ENCODE measurements at places on chromosomes 5 and 9. TPM values are rescaled to one million over a fixed set of nuclear protein-coding genes. Genes with fewer than 3 reads are reported as not detected.

The ERP44 gene
- total RNA-seq = 19.1 TPM

DNA sequence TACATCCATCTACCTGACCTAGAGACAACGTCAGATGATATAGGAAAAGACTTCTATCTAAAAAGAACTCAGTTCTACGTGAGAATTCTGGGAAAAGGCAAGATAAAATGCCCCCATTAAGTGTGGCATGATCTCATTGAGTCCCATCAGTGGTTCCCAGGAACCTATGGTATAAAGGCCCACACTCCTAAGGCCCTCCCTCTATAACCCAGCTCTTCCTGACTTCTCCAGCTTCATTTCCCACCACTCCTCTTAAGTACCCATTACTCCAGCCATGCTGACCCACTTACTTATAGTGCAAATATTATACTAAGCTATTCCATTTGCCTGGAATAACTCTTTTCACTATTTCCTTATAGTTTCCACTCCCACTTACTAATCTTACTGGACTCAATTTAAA, 95.4 kb upstream of the NR5A1 start:
- H3K4me3 ChIP-seq = no peak overlapping the region
- H3K27me3 ChIP-seq = no peaks in the 10 kb centered on the region
- no peak for DNase-seq
- no peak overlapping the region for H3K27ac ChIP-seq

DNA sequence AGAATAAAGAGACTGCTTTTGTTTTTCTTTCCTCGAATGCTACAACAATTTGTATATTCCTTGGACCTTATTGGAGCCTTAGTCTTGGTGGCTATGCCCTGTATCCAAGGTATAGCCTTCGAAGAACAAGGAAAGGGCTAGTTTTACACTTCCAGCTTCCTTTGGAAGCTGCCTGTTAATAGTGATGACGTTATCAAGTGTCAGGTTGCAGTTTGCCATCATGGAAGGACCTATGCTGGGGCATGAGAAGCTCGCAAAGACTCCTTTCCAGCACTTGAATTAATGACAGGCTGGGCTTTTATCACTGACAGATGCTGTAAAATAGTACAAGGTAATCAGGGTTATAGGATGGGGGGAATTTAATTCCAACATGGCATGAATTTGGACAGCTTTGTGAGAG, 157.9 kb downstream of the KDM4C start:
- no peaks in the 10 kb centered on the region for H3K36me3 ChIP-seq
- H3K27ac ChIP-seq = no peak overlapping the region
- H3K27me3 ChIP-seq = no peaks in the 10 kb centered on the region
- no peak overlapping the region for H3K4me3 ChIP-seq
- no peaks in the 10 kb centered on the region for H3K4me1 ChIP-seq

- H3K36me3 ChIP-seq = no peaks in the 10 kb centered on the region
- no peaks in the 10 kb centered on the region for H3K4me1 ChIP-seq
- H3K27me3 ChIP-seq = no peaks in the 10 kb centered on the region
Observed at GRCh38 chr5:100519075-100519474, 16.1 kb upstream of the FAM174A start.

The CAPSL gene
- not detected for total RNA-seq

- H3K4me3 ChIP-seq = no peak overlapping the region
- no peaks in the 10 kb centered on the region for H3K27me3 ChIP-seq
- DNase-seq = no peak
- no peaks in the 10 kb centered on the region for H3K36me3 ChIP-seq
- H3K4me1 ChIP-seq = no peaks in the 10 kb centered on the region
Observed at GRCh38 chr5:9408964-9409363, 136.9 kb downstream of the SEMA5A start.

- no peaks in the 10 kb centered on the region for H3K4me1 ChIP-seq
- peak; percentile 87 for DNase-seq
- H3K4me3 ChIP-seq = no peak overlapping the region
- H3K27ac ChIP-seq = peak overlapping the region; percentile 89
- no peaks in the 10 kb centered on the region for H3K27me3 ChIP-seq
- H3K36me3 ChIP-seq = no peaks in the 10 kb centered on the region
Observed at GRCh38 chr9:124280176-124280691, 22.5 kb downstream of the NEK6 start.

The PTGR1 gene
- 18.2 TPM for total RNA-seq

The PRSS3 gene
- total RNA-seq = not detected

DNA sequence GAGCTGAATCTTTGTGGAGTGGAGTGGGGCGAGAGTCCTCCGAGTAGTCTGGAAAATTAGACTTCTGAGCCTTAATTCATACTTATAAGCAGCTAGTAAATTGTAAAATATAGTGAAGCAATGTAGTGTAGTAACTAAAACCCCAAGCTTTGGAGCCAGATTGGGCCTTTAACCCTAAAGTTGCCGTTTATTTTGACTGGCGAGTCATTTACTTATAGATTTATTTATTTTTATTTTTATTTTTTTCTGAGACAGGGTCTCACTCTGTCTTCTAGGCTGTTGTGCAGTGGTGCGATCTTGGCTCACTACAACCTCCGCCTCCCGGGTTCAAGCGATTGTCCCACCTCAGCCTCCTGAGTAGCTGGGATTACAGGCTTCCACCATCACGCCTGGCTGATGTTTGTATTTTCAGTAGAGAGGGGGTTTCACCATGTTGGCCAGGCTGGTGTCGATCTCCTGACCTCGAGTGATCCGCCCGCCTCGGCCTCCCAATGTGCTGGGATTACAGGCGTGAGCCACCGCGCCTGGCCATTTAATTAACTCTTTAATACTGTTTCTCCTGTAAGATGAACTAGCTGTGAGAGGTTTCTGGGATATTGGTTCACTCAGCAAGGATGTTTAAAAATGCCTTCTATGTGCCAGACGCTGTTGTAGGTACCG, 687 bp upstream of the RPS23 start:
- H3K27me3 ChIP-seq = no peaks in the 10 kb centered on the region
- no peaks in the 10 kb centered on the region for H3K4me1 ChIP-seq
- no peak for DNase-seq
- H3K27ac ChIP-seq = no peak overlapping the region
- no peaks in the 10 kb centered on the region for H3K36me3 ChIP-seq

GRCh38 chr5:120630550-120630949, 166.4 kb downstream of the PRR16 start:
- DNase-seq = no peak
- no peak overlapping the region for H3K4me3 ChIP-seq
- H3K27ac ChIP-seq = no peak overlapping the region

- no peaks in the 10 kb centered on the region for H3K4me1 ChIP-seq
- H3K36me3 ChIP-seq = no peaks in the 10 kb centered on the region
- no peaks in the 10 kb centered on the region for H3K27me3 ChIP-seq
- no peak overlapping the region for H3K27ac ChIP-seq
- H3K4me3 ChIP-seq = no peak overlapping the region
- DNase-seq = no peak
Observed at GRCh38 chr9:89502671-89503070, 4.8 kb upstream of the SEMA4D start.

The IFNK gene
- not detected for total RNA-seq

- no peaks in the 10 kb centered on the region for H3K27me3 ChIP-seq
- H3K27ac ChIP-seq = no peak overlapping the region
- no peaks in the 10 kb centered on the region for H3K36me3 ChIP-seq
- peak; percentile 30 for DNase-seq
Observed at GRCh38 chr9:64773491-64773931, 511.5 kb downstream of the FOXD4L5 start.

GRCh38 chr9:134630861-134631260, 10.7 kb upstream of the COL5A1 start:
- peak; percentile 34 for DNase-seq
- H3K4me3 ChIP-seq = no peak overlapping the region
- no peaks in the 10 kb centered on the region for H3K4me1 ChIP-seq
- H3K27me3 ChIP-seq = no peaks in the 10 kb centered on the region
- H3K36me3 ChIP-seq = no peaks in the 10 kb centered on the region

GRCh38 chr5:24363789-24364481, 280.8 kb downstream of the CDH10 start:
- DNase-seq = no peak
- H3K4me1 ChIP-seq = no peaks in the 10 kb centered on the region
- H3K27me3 ChIP-seq = no peaks in the 10 kb centered on the region
- H3K36me3 ChIP-seq = no peaks in the 10 kb centered on the region

DNA sequence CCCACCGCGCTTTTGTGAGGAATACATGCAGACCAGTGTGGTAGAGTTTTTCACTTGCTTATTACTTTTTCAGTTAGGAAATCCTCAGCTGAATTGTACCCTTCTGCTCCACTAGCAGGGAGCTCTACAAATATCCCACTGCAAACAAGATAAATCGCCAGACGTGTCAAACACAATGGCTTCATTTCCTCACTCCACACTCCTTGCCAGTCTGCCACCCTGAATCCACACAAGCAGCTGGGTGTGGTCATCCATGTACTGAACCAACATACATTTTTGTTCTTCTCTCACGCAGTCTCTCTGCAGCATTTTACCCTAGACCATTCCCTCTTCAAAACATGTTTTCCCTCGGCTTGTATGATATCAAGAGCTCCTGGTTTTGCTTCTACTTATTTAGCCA, 3.7 kb upstream of the ROR2 start:
- DNase-seq = no peak
- H3K4me3 ChIP-seq = no peak overlapping the region
- H3K27ac ChIP-seq = no peak overlapping the region
- no peaks in the 10 kb centered on the region for H3K27me3 ChIP-seq
- no peaks in the 10 kb centered on the region for H3K36me3 ChIP-seq
- H3K4me1 ChIP-seq = no peaks in the 10 kb centered on the region

The BRD8 gene
- 60.6 TPM for total RNA-seq

The C9orf50 gene
- 0.62 TPM for total RNA-seq

DNA sequence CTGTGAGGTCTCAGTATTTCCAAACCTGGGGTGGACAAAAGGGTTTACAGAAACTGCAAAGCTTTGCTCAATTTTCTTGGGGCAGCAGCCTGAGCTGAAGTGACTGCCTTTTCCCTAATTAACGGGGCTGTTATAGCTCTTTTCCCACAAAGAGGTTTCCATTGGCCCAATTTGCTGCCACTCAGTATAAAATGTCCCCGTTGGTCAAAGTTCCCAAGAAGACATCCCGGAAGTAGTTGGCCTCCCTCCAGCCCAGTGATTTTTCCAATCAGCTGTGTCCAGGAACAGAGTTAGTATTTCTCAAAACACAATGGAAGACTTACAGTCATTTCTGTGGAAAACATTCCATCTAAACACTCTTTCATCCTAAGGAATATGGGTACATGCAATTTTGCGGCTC, 643.6 kb downstream of the ACTL7B start:
- no peaks in the 10 kb centered on the region for H3K36me3 ChIP-seq
- H3K27me3 ChIP-seq = no peaks in the 10 kb centered on the region
- H3K4me1 ChIP-seq = peaks cover 2% of the 10 kb centered on the region
- DNase-seq = no peak

- H3K27me3 ChIP-seq = no peaks in the 10 kb centered on the region
- DNase-seq = no peak
- H3K4me3 ChIP-seq = no peak overlapping the region
- H3K4me1 ChIP-seq = no peaks in the 10 kb centered on the region
Observed at GRCh38 chr9:99828417-99829176, 6.9 kb downstream of the NR4A3 start.

The SPINK7 gene
- total RNA-seq = not detected

The PAXX gene
- total RNA-seq = 42.0 TPM

The LCN9 gene
- total RNA-seq = not detected

GRCh38 chr5:133371371-133372155, 240.8 kb downstream of the FSTL4 start:
- no peak for DNase-seq
- no peak overlapping the region for H3K4me3 ChIP-seq
- H3K27me3 ChIP-seq = no peaks in the 10 kb centered on the region
- H3K27ac ChIP-seq = no peak overlapping the region
- no peaks in the 10 kb centered on the region for H3K4me1 ChIP-seq
- no peaks in the 10 kb centered on the region for H3K36me3 ChIP-seq

- no peak overlapping the region for H3K4me3 ChIP-seq
- H3K27me3 ChIP-seq = no peaks in the 10 kb centered on the region
- DNase-seq = no peak
- H3K4me1 ChIP-seq = no peaks in the 10 kb centered on the region
- no peaks in the 10 kb centered on the region for H3K36me3 ChIP-seq
Observed at GRCh38 chr9:16289639-16290038, 580.8 kb downstream of the BNC2 start.

The RNF44 gene
- 40.6 TPM for total RNA-seq

The CCIN gene
- total RNA-seq = 0.99 TPM

GRCh38 chr5:102778478-102778877, 23.4 kb downstream of the PAM start:
- H3K36me3 ChIP-seq = no peaks in the 10 kb centered on the region
- DNase-seq = no peak
- no peak overlapping the region for H3K4me3 ChIP-seq
- peak overlapping the region; percentile 67 for H3K27ac ChIP-seq
- H3K4me1 ChIP-seq = peaks cover 7% of the 10 kb centered on the region

The PPP3R2 gene
- total RNA-seq = not detected

DNA sequence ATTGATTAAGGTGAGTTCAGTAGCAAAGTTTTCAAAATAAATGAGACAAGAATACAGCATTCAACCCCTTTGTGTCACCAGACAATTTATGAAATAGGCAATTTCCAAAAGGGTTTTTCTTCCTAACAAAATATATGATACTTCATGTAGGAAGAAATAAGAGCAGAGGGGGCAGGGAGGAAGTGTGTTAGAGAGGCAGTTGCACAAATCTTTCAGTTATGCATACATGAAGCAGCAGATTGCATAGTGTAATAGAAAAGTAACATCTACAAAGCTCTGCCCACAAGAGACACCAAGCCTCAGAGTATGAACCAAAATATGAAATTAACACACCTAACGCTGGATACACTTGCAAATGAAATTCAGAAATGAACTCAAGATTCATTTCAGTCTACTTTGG, 157.0 kb downstream of the DENND1A start:
- H3K4me1 ChIP-seq = no peaks in the 10 kb centered on the region
- no peaks in the 10 kb centered on the region for H3K36me3 ChIP-seq
- H3K27ac ChIP-seq = no peak overlapping the region
- H3K27me3 ChIP-seq = no peaks in the 10 kb centered on the region
- no peak overlapping the region for H3K4me3 ChIP-seq

GRCh38 chr9:27124151-27124550, 15.1 kb downstream of the TEK start:
- H3K36me3 ChIP-seq = no peaks in the 10 kb centered on the region
- H3K4me3 ChIP-seq = no peak overlapping the region
- no peaks in the 10 kb centered on the region for H3K4me1 ChIP-seq
- H3K27ac ChIP-seq = no peak overlapping the region
- no peaks in the 10 kb centered on the region for H3K27me3 ChIP-seq
- DNase-seq = no peak

The MARCOL gene
- not detected for total RNA-seq

The KLF4 gene
- 87.8 TPM for total RNA-seq

DNA sequence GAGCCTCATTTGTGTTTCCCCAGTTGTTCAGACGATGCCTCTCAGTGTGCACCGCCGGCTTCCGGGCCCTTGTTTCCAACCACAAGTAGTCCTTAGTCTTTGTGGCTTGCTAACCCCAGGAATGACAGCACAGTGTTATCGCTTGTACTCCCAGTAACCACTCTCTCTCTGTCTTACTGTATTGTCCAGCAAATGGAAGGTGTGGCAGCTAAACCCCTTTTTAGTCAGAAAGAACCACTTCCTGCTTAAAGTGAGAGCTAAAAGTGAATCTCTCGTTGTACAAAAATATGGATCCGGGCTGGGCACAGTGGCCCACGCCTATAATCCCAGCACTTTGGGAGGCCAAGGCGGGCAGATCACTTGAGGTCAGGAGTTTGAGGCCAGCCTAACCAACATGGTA, 61.3 kb downstream of the ENC1 start:
- no peaks in the 10 kb centered on the region for H3K4me1 ChIP-seq
- H3K36me3 ChIP-seq = no peaks in the 10 kb centered on the region
- H3K27me3 ChIP-seq = no peaks in the 10 kb centered on the region
- DNase-seq = no peak
- no peak overlapping the region for H3K27ac ChIP-seq

- no peaks in the 10 kb centered on the region for H3K36me3 ChIP-seq
- H3K4me1 ChIP-seq = no peaks in the 10 kb centered on the region
- no peak overlapping the region for H3K27ac ChIP-seq
- DNase-seq = no peak
Observed at GRCh38 chr5:121285801-121286521, 565.7 kb upstream of the FTMT start.

All from aorta (tissue), 5 donors.